ENCODE measurements at places on chromosomes 2 and 18.

DNA sequence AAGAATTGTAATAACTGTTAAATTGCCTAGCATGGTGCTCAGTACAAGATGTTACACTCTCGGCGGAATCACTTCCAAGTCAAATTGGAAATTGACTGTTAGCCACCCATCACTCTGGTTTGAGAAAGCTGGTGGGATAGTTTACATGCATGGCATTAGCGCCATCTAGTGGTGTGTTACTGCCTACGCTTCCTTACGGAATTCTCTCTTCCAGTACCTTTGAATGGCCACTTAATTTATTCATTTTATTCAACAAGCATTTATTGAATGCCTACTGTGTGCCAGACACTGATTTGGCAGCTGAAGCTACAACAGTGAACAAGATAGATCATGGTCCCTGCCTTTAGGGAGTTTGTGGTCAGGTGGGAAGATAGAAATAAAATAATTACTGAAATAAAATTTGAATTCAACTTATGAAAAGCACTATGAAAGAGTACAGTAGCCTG lies 171.2 kb downstream of the TMEM247 start:
- H3K27me3 ChIP-seq, result no peaks in the 10 kb centered on the region
- peak; percentile 76 for DNase-seq
- H3K4me1 ChIP-seq, result peaks cover 2% of the 10 kb centered on the region
- H3K4me3 ChIP-seq, result no peak overlapping the region
- H3K27ac ChIP-seq, result no peak overlapping the region
- H3K36me3 ChIP-seq, result no peaks in the 10 kb centered on the region

- H3K27me3 ChIP-seq, result peaks cover 5% of the 10 kb centered on the region
- DNase-seq, result no peak
- H3K27ac ChIP-seq, result no peak overlapping the region
- peak overlapping the region; percentile 57 for H3K4me3 ChIP-seq
- H3K4me1 ChIP-seq, result no peaks in the 10 kb centered on the region
These were observed 1.0 kb upstream of the ANKRD62 start for GRCh38 chr18:12092398-12093229.

GRCh38 chr2:95309599-95309998 lies 12.5 kb downstream of the KCNIP3 start:
- no peaks in the 10 kb centered on the region for H3K27me3 ChIP-seq
- no peak overlapping the region for H3K4me3 ChIP-seq
- H3K4me1 ChIP-seq, result peaks cover 2% of the 10 kb centered on the region
- no peaks in the 10 kb centered on the region for H3K36me3 ChIP-seq
- DNase-seq, result no peak

GRCh38 chr2:205721057-205721449 lies 38.8 kb downstream of the NRP2 start:
- no peaks in the 10 kb centered on the region for H3K36me3 ChIP-seq
- H3K4me3 ChIP-seq, result no peak overlapping the region
- peak overlapping the region; percentile 93 for H3K27ac ChIP-seq
- no peaks in the 10 kb centered on the region for H3K27me3 ChIP-seq

GRCh38 chr2:58911877-58912276 lies 670.8 kb upstream of the FANCL start:
- H3K4me1 ChIP-seq, result peaks cover 7% of the 10 kb centered on the region
- H3K4me3 ChIP-seq, result no peak overlapping the region
- H3K27ac ChIP-seq, result no peak overlapping the region
- H3K27me3 ChIP-seq, result no peaks in the 10 kb centered on the region
- no peaks in the 10 kb centered on the region for H3K36me3 ChIP-seq

DNA sequence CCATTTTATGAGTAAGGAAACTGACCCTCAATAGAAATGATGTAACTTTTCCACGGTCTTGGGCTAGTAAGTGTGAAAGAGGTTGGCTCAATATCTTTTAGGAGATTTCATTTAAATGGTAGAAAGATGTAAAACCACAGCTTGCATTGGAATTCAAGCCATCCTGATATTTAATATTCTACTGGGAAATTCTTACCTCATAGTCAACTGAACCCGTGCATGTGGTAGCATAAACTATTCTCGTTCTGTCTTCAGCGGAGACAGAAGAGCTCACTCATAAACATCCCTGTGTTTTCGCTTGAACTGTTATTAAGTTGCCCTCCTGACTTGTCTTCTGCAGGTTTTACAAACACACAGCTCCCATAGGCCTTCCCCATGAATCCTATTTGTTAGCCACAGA lies 8.5 kb upstream of the SPATS2L start:
- no peak for DNase-seq

- no peak for DNase-seq
- no peak overlapping the region for H3K27ac ChIP-seq
- no peaks in the 10 kb centered on the region for H3K4me1 ChIP-seq
- H3K36me3 ChIP-seq, result no peaks in the 10 kb centered on the region
These were observed 428.5 kb upstream of the CNTNAP5 start for GRCh38 chr2:123596621-123597020.

DNA sequence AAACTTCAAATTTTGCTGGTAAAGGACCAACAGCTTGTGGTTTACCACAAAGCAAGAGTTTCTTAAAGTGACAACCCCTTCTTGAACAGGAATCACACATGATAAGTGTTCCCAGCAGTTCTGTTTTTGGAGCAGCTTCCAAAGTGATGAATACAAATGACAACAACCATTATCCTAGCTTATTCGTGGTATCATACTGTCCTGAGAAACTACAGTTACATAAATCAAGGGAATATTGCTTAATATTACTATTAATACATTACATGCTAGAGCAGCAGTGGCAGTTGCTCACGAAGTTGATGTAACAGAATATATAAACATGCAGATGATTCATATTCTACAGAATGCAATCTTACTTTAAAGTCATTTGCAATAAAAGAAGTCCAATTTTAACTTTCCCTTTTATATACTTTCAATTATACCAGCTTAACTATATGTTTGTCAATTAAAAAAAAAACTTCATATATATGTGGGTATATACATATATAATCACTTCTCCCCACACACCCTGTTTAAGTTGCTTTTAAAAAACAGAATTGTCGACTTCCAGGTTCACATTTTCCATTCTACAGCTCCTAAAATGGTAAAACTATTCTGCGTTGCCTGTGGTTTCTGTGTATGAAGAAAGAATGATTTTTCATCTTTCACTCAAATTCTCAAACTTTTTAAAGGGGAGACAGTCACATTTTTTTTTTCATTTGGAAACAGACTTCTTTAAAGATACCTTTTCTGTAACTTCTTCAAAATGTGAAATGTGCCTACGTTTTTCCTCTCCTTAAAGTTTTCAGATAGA lies 713.6 kb downstream of the TDRD15 start:
- H3K36me3 ChIP-seq, result no peaks in the 10 kb centered on the region
- H3K4me3 ChIP-seq, result no peak overlapping the region
- H3K27me3 ChIP-seq, result no peaks in the 10 kb centered on the region
- no peak for DNase-seq
- H3K27ac ChIP-seq, result no peak overlapping the region
- no peaks in the 10 kb centered on the region for H3K4me1 ChIP-seq

DNA sequence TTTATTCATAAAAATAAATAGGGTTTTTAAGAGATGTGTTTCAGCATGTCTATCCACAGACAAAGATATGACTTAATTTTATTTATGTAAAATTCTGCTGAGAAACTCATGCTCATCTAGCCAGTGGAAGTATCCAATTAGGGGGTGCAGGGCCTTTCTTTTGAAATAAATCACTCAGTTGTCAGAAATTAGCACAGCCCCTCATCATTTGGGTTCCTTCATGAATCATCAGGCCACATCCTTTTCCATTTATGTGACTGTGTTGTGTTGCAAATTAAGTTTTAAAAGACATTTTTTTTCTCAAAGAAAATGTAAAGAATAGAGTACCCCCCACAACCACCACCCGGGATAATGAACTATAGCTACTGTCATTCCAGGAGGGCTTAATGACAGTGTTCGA lies 185.8 kb downstream of the NRP2 start:
- H3K27me3 ChIP-seq, result no peaks in the 10 kb centered on the region
- no peak overlapping the region for H3K4me3 ChIP-seq
- H3K4me1 ChIP-seq, result no peaks in the 10 kb centered on the region
- H3K36me3 ChIP-seq, result no peaks in the 10 kb centered on the region

DNA sequence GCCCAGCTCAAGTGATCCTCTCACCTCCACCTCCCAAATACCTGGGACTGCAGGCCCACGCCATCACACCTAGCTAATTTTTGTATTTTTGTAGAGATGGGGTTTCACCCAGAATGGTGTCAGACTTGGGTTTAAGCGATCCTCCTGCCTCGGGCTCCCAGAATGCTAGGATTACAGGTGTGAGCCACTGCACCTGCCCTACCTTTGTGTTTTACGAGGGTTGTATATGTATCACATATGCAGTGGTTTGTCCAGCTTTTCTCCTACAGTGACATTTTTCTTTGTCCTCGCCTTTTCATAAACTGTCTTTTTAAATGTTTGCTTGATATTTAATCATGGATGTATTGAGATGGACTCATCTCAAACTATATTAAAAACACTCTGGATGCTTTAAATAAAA lies 38.5 kb downstream of the AGAP1 start:
- no peak overlapping the region for H3K27ac ChIP-seq
- no peak overlapping the region for H3K4me3 ChIP-seq
- H3K27me3 ChIP-seq, result no peaks in the 10 kb centered on the region
- H3K4me1 ChIP-seq, result peaks cover 14% of the 10 kb centered on the region

GRCh38 chr2:58514252-58514651 lies 273.1 kb upstream of the FANCL start:
- no peaks in the 10 kb centered on the region for H3K4me1 ChIP-seq
- no peaks in the 10 kb centered on the region for H3K36me3 ChIP-seq
- no peak overlapping the region for H3K4me3 ChIP-seq
- no peaks in the 10 kb centered on the region for H3K27me3 ChIP-seq
- no peak for DNase-seq
- H3K27ac ChIP-seq, result no peak overlapping the region

DNA sequence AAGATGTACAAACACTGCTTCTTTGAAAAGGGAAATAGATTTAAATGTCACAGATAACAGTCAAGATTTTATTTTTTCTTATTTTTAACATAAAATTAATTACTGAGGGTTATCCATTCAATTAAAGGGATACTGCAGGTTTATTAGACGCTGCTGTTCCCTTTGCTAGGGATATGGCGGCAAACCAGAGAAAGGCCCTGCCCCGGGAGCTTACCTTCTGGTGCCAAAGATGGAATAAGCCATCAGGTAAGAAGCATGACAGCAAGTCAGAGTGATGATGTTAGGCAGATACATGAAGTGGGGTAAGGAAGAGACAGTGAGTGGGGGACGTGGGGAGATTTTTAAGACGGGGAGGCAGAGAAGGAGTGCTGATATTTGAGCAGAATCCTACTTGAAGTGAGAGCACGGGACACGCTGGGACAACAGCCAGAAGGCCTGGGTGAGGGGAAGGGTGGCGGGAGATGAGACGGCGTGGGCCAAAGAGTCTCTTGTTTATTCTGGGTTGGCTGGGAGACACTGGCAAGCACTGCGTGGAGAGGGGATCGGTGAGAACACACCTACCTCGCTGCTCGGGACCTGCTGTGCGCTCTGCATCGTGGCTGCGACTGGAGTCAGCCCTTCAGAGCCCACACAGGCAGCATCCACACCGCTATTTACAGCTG lies 250.5 kb upstream of the TMEM200C start:
- H3K27ac ChIP-seq, result no peak overlapping the region
- no peak overlapping the region for H3K4me3 ChIP-seq
- H3K27me3 ChIP-seq, result no peaks in the 10 kb centered on the region
- H3K4me1 ChIP-seq, result no peaks in the 10 kb centered on the region
- no peak for DNase-seq

GRCh38 chr2:84160453-84160852 lies 298.6 kb downstream of the SUCLG1 start:
- H3K27me3 ChIP-seq, result no peaks in the 10 kb centered on the region
- H3K36me3 ChIP-seq, result no peaks in the 10 kb centered on the region
- no peak overlapping the region for H3K4me3 ChIP-seq
- H3K27ac ChIP-seq, result no peak overlapping the region

DNA sequence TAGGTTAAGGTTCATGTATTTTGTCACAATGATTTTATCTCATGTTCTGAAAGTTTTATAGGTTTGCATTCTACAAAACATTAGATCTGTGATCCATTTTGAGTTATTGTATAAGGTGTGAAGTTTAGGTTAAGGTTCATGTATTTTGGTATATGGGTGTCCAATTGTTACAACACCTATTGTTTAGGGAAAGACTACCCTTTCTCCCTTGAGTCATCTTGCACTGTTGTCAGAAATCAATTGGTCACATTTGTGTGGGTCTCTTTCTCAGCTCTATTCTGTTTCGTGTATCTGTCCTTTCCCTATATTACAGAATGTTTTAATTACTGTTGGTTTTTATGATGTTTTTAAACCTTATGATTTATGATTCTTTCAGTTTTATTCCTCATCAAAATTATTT lies 192.3 kb downstream of the MCFD2 start:
- no peaks in the 10 kb centered on the region for H3K27me3 ChIP-seq
- DNase-seq, result no peak
- H3K27ac ChIP-seq, result no peak overlapping the region
- no peaks in the 10 kb centered on the region for H3K36me3 ChIP-seq
- no peak overlapping the region for H3K4me3 ChIP-seq

DNA sequence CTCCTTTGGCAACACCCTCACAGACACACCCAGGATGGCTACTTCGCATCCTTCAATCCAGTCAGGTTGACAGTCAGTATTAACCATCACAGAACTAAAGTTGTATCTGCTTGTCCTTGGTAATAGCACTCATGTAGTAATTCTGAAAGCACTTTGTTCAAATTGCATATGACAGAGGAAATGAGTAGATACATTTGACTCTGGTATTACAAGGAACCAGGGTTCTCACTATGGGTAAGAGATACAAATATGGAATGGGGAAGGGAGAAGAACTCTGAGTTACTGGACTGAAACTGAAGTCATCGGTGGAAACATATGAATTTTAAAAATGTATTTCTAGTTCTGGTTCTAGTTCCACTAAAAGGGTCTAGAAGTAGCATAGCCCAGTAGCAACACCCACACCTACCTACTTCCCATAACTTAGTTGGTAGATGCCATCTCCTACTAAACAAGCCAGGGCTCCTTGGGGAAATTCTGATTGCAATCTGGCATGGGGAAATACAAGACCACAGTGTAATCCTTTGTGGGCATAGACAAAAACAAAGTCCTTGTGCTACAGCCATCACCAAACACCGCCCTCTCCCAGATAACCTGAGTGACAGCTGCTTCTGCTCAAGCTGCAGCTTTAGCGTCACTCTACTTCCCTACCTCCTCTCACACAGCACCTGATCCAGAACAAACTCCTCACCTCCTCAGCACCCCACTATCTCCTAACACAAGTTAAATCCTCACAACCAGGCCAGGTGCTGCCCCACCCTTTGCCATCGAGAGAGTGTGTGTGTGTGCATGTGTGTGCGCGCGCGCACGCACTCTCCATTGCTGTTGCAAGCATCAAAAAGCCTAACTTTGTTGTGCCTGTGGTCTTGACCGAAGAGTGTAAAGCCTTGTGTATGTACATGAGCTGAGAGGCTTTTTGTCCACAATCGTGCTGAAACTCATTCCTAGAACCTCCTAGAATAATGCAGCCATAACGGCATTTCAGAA lies 31.4 kb upstream of the CD226 start:
- H3K36me3 ChIP-seq, result no peaks in the 10 kb centered on the region
- H3K27ac ChIP-seq, result no peak overlapping the region
- no peak for DNase-seq
- no peaks in the 10 kb centered on the region for H3K4me1 ChIP-seq
- no peak overlapping the region for H3K4me3 ChIP-seq
- H3K27me3 ChIP-seq, result no peaks in the 10 kb centered on the region

GRCh38 chr18:49967171-49967570 lies 153.8 kb upstream of the ACAA2 start:
- H3K27me3 ChIP-seq, result peaks cover 13% of the 10 kb centered on the region
- DNase-seq, result no peak

- no peak for DNase-seq
- no peaks in the 10 kb centered on the region for H3K27me3 ChIP-seq
- H3K36me3 ChIP-seq, result no peaks in the 10 kb centered on the region
These were observed 26.4 kb upstream of the NRP2 start for GRCh38 chr2:205655779-205656456.

All from neuronal stem cell (in vitro differentiated cells).